ENCODE measurements at places on chromosomes 2 and 18.

DNA sequence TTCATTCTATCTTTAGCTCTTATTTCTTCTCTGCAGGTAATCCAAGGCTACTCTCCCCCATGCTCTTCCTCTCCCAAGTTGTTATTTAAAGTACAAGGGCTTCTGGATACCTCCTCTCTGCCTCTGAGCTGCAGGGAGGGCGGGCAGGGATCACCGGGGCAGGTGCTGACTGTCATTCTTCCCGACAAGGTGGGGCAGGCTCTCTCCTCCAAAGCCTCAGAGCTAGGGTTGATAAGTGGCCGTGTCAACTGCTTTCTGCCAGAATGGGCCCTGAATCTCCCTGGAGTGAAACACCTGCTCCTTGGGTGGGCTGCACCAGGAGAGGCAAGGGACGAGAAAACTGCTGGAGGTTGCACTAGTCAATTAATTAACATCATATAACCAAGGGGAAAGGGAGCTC, 250.3 kb downstream of the SLC4A3 start:
- DNase-seq, result no peak

DNA sequence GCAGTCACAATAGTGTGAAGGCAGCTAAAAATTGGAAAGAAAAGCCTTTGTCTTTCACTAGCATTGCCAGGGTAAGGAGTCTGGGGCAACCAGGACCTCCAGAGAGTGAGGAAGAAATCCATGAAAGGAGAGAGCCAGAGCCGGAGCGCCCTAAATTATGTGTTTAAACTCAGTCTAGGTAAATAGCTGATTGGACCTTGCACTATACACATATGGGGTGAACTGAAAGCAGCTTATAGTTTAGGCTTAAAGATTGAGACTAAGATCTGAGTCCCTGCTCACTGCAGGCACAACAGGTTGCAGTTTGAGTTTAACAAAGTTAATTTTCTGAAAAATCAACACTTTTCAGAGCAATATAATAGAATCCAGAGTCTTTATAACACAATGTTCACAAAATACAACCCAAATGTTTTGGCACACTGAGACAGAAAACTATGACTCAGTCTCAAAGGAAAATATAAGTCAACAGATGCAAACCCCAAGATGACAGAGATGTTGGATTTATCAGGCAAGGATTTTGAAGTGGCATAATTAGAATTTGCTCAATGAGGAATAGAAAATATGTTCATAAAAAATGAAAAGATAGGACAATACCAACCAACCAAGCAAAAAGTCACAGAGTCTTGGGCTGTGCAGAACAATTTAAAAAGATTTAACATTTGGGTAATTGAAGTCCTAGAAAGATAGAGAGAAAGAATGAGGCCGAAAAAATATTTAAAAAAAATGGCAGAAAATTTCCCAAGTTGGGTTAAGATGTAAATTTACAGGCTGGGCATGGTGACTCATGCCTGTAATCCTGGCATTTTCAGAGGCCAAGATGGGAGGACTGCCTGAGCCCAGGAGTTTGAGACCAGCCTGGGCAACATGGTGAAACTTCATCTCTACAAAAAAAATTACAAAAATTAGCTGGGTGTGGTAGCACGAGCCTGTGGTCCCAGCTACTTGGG, 39.6 kb downstream of the DOK1 start:
- DNase-seq, result no peak

DNA sequence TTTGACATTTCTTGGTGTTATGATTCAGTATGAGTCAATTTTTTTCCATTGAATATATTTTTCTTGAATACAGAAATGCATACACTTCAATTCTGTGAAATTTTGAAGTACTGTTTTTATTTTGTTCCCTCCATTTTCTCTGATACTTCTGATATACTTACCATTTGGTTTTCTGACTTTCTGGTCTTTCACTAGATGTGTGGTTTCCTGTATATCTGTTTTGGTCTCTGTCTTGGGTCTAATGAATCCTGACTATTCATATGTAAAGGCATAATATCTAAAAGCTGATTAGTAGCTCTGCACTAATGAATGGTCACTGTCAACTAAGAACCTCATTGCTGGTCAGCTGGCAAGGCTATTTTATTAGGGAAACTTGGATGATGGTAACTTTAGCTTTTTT, 345.6 kb downstream of the GRB14 start:
- no peak for DNase-seq

DNA sequence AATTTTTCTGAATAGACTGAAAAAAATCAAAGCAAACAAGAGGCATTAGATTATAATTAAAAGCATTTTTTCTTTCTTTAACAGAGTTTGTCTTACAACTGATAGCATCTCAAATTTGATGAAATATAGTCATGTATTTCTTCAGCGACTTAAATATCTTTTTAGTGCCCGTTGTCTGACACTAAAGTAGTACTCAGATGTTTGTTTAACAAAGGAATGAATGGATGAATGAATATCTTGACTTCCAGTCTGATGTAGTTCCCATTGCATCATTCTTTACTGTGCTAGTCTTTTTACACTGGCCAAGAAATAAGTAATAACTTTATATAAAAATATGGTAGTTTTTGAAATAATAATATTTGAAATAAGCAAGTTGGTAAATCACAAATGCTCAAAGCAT, 111.1 kb downstream of the TTC27 start:
- DNase-seq, result no peak

GRCh38 chr18:79690586-79691482, 11.2 kb downstream of the CTDP1 start:
- DNase-seq, result no peak

DNA sequence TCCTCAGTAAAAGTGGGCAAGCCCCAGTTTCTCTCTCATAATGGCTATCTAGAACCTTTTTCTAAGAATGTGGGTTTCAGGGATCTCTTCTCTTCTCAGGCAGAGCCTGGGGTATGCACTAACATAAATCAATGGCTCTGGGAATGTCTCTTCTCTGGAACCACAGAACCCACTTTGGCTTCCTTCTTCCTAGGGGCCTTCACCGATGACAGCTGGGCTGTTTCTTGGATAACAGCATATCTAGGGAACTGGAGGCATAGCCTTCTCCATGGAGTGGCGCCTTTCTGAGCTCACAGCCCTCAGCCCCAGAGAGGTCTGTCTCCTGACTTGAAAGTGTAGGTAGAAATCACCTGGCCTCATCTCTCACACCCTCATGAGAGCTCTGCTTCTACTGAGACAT, 247.9 kb downstream of the CLIP4 start:
- no peak for DNase-seq

GRCh38 chr2:100011272-100011731, 131.1 kb downstream of the AFF3 start:
- DNase-seq, result no peak

DNA sequence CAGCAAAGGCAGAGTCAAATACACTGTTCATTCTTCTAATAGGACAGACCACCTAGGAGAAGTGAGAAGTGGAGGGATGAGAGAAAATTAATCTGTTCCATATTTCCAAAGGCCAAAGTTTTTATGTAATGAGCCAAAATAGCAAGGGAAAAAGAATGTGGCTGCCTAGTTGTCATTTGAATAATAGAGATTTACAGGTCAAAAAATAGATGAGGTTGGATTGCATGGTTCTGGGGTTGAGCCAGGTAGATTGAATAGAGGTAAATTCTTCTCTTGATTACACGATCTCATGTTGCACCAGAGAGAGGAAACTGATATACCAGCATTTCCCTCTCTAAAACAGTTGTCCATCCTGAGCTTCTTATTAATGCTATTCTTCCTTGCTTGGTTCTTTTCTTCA, 325.8 kb downstream of the CCDC178 start:
- no peak for DNase-seq

- no peak for DNase-seq
Measured at GRCh38 chr2:10912796-10913455, 1.2 kb downstream of the KCNF1 start.

DNA sequence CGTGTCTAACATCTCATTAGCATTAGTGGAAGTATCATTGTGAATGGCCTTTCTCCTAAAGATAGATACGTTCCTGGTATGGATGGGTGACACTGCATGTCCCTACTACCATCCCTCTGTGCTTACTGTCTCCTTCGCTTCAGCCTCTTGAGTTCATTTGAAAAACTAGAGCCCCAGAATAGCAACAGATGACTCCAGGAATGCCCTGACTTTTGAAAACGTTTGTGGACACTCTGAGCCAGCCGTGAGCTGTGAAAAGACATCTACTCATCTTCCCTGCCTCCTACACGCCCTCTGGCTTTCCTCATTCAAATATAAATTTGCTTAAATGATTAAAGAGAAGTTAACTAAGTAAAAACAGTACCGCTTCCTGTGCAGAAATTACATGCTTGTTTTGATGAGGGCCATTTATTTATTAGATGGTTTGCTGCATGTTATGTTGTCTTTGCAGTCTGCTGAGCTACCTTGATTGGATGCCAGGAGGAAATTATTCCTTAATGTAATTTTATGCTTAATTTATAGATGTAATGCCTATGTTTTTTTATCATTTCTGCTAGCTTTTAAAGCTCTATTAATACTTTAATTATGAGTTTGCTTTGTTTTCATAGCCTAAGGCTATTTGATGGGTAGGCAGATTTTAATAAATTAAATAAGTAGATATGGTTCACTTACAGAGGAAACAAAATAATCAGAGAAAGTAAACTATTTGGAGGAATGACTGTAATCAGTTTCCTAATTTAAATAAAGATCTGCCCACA, 32.1 kb upstream of the MYO3B start:
- DNase-seq, result no peak

GRCh38 chr2:221533299-221533698, 38.8 kb downstream of the EPHA4 start:
- DNase-seq, result no peak

DNA sequence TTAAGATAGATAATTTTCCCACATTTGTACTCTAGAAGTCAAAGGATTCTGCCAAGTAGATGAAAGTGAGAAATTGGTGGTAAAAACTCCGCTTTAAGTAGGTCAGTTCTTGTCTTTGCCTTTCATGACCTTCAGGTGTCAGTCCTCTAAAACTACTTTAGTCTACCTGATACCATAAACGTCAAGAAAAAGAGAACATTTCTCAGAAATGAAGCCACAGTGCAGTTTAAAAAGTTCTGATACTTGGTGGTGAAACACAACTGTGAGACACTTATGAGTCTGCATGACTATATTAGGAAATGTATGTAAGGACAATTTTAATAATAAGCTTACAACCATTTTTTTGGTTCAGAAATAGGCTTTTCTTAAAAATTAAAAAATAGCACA, 583.3 kb downstream of the SATB2 start:
- no peak for DNase-seq

DNA sequence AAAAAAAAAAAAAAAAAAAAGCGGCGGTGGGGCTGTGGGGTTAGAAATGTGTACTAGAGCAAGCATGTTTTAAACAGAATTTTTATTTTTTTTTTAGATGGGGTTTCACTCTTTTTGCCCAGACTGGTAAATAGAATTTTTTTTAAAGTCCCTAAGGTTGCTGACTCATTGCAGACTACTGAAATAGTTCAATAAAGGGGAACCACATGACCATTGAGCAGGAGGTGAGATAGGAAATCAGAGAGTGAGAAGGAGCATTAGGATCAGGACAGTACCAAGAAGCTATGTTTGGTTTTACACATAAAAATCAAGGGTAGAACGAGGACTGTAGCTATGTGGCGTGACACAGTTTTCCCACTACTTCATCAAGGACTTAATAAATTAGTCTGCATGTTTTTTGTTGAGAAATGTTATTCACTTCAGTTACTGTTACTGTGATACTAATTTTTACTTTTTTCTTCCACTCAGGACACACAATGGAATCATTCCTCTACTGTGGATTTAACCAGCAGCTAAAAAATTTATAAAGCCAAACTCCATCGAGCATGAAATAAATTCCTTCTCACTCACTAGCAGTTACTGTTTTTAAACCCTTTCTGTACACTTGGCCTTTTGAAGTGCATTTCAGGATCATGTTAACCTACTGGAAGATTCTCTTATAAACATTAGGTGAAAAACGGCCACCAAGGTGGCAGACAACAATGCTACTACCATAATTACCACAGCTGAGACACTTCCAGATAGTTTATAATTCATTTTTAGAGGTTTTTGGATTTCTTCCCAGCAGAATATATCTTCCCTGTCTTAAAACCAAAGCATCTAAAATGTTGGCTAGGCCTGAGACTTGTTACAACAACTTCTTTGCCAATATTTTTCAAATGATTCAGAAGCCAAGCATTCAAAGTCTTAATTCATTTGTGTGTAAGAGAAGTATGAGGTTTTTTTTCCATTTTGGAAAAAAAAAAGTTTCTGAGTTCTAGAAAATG, 33.2 kb downstream of the LAMA1 start:
- no peak for DNase-seq

DNA sequence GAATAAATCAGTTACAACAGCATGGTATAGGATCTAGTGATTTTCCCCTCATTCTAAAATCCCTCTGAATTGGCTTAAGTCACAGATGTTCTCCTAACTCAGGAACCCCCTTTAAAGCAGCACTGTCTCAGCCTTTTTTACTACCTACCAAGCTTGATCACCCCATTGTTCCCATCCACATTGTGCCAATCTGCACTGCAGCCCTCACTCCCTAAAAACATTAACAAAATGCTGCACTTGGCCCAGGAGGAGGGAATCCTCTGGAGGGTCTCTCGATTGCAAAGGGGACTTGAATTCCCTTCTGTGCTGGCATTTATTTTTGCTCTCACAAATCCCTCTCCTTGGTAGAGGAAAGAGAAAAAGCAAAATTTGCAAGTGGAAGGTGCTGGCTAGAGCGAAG, 223.0 kb downstream of the PID1 start:
- no peak for DNase-seq

DNA sequence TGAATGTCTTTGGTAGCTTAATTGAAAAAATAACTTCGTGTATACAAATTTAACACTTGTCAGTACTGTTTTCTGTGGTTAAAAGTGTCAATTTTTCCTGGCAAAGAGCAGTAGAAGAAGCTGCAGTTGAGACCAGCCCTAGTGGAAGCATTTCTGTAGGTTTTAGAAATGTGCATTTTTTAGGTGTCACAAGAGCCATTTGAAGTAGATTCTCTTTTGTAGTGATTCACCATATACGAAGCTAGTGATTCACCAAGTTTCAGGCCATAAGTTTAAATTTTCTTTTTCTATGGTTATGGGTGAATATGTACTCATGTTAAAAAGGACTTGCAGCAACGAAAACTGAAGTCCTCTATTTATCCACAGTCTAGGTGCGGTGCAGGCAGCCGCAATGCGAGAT, 4.2 kb downstream of the NABP1 start:
- DNase-seq, result no peak

DNA sequence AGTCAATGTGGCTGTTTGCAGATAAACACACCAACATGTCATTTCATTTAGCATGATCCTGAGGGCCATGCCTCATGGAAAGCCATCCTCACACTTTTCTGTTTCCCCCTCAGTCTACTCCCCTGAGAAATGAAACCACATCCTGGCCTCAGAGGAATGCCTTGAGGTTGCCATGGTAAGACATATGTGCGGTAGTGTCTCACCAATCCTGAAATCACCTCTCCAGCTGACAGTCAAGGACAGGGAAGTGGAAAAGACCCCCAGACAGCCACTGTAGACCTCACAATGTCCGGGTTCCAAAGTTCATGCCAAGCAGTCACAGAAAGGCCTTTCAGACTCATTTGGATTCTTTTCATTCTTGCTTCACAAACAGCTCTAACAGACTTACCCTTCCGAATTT, 175.2 kb upstream of the PKDCC start:
- no peak for DNase-seq
